Dorsolateral prefrontal cortex (tissue), 122 donors: ENCODE measurements at places on chromosomes 1 and 21.

DNA sequence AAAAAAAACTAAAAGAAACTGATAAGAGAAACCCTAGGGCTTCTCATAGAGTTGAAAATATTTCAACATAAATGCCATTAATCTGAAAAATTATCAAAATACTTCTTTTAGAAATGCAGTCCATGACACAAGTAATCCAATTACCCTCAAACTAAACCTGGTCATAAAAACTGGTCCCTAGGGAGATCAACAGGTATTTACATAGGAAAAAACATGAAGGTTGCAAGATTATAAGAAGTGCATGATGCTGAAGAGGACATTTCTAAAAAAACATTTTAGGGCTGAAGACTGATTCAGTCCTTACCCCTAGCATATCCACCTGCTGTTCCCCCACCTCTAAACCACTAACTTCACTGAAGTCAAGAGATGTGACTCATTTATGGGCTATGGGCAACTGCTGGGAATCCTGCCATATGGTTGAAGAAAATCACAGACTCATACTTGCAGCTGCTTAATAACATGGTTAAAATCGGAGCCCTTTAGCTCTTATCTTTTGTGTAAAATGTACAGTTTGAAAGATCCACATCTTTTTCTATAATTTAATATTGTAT is 131.0 kb upstream of the RUNX1 start:
- no peak for DNase-seq

DNA sequence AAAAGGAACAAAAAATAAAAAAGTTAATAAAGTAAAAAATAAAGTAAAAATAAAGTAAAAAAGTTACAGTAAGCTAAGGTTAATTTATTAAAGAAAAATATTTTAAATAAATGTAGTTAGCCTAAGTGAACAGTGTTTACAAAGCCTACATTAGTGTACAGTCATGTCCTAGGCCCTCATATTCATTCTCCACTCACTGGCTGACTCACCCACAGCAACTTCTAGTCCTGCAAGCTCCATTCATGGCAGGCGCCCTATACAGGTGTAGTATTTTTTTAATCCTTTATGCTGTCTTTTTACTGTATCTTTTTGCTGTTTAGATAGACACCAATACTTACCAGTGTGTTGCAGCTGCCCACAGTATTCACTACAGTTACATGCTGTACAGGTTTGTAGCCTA is 12.4 kb downstream of the ADAR start:
- DNase-seq, result no peak

- DNase-seq, result no peak
Measured at GRCh38 chr1:47229886-47230691, 1.9 kb downstream of the TAL1 start.

GRCh38 chr1:42815941-42816584 is 859 bp upstream of the ERMAP start:
- DNase-seq, result no peak

GRCh38 chr1:225581186-225581585 is 71.7 kb downstream of the ENAH start:
- no peak for DNase-seq

DNA sequence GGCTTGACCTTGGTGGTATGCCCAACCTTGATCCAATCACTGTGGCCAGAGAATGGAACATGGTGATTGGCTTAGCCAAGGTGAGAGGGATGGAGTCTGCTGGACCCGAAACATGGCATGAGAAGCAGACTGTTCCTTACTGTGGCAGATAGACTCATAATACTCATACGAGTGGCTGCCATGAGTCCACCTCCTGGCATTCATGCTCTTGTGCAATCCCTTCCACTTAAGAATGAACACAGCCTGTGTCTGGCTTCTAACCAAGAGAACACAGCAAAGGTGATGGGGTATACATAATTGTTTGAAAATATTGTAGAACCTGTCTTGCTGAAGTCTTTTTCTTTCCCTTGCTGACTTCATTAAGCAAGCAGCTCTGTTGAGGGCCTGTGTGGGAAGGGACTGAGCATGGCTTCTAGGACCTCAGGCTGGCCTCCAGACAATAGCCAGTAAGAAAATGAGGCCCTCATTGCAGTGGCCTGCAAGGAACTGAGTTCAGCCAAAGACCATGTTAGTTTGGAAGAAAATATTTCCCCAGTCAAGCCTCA is 85.9 kb downstream of the ZNF281 start:
- DNase-seq, result no peak

DNA sequence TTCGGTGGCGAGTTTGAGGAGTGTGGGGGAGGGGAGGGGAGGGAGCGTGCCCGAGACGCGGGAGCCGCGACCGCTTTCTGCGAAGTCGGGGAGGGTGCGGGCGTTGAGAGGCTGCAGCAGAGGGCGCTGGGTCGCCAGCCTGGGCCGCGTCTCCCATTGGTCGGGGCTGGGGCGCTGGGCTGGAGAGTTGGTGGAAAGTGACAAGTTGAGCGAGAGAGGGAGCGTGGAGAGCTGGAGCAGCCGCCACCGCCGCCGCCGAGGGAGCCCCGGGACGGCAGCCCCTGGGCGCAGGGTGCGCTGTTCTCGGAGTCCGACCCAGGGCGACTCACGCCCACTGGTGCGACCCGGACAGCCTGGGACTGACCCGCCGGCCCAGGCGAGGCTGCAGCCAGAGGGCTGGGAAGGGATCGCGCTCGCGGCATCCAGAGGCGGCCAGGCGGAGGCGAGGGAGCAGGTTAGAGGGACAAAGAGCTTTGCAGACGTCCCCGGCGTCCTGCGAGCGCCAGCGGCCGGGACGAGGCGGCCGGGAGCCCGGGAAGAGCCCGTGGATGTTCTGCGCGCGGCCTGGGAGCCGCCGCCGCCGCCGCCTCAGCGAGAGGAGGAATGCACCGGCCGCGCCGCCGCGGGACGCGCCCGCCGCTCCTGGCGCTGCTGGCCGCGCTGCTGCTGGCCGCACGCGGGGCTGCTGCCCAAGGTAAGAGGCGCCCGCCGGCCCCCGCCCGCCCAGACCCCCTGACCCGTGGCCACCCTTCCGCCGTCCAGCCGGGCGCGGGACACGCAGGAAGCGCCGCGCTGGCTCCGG is at the start of gene ROR1:
TSS of gene ROR1 (plus strand) at position 203 of the 802 bp plus-strand sequence.
- peak; percentile 94 for DNase-seq

- no peak for DNase-seq
Measured at GRCh38 chr1:6272868-6273267, 12.0 kb upstream of the GPR153 start.

DNA sequence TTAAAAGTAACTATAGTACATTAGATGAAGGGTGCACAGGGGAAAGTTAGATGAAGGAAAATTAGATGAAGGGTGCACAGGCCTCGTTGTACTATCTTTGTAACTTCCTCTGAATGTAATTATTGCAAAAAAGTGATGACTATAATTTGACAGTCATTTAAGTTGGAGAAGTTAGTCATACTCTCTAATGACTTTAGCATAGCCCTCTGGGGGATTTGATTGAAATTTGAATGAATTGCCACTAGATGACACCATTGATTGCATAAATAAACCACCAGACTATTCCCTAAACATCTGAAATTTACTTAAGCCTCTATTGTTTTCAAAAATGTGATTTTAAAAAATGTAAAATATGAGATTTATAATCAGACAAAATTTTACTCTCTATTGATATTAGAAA is 102.6 kb downstream of the TPR start:
- no peak for DNase-seq

DNA sequence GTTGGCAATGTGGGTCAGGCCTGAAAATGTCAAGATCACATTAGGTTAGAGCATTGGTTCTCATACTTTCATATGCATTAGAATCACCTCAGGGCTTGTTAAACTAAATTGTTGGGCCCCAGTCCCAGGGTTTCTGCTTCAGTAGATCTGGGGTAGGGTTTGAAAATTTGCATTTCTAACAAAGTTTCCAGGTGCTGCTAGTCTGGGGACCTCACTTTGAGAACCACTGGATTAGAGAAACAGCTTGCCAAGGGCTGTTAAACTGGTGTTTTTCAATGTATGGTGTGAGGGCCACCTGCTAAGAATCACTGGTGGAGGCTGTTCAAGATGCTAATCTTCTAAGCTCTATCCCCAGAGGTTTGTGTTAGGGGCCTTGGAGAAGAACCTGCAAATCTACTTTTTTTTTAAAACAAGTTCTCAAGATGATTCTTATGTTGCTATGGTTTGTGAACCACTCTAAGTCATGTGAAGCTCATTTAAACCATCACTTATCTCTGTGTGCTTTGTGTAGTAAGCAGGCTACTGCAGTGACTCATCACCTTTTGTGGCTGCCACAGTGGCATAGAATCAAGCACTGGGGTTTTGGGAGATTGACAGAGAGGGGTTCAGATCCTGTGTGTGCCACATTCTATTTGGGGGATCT is 152.2 kb downstream of the S1PR1 start:
- DNase-seq, result no peak

GRCh38 chr1:185213091-185213490 is 56.1 kb downstream of the SWT1 start:
- DNase-seq, result no peak

DNA sequence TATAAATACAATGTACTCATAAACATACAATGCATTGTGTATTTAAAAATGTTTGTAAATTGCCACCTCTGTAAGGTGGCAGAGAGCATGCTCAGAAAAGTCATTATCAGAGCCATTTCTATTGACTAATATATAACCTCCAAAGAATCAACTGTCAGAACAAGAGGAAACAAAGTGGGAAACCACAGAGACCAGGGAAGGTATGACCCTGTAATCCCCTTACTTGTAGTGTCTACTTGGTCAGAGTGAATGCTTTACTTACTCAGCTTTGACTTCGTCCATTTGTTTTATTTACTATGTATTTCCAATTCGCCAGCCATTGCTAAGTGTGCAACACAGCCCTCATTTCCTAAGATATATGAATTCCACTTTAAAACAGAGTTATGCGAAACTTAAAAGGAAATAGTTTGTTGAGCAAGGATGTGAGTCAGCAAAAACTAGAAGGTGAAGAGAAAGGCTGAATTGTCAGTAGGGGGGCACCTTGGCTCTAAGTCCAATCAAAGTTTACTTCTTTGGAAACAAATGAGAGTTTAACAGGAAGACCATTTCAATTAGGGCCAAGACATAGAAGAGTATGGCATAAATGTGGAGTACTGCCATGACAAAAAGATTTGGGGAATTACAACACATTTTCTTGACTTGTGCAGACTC is 671.7 kb upstream of the PTBP2 start:
- DNase-seq, result no peak

DNA sequence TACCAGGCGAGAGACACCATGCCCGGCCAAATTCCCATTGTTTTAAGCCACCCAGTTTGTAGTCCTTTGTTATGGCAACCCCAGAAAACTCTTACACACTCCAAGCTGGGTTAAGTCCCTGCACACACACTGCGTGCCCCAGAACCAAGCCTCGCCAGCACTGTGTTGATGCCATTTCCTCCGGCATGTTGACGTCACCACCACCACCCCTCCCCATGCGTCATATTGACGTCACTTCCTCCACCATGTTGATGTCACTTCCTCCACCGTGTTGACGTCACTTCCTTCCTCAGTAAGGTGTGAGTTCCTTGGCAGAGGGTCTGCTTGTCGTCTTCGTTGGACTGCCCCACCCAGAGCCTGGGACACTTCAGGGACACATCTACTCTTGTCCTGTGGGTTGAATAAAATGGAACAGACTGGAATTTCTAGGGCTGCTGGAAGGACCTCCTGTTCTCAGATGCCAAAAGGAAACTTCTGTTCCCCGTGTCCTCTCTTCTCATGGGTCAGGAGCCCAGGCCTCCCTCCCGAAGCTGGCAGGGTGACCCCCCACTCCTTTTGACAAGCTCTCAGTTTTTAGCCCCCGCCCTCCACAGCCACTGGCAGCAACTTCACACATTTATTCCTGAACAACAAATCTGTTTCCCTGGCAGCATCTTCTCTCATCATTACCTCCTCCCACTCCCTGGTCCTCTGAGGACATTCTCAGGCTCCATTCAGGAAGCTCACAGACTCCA is 643.3 kb downstream of the NPHP4 start:
- no peak for DNase-seq

DNA sequence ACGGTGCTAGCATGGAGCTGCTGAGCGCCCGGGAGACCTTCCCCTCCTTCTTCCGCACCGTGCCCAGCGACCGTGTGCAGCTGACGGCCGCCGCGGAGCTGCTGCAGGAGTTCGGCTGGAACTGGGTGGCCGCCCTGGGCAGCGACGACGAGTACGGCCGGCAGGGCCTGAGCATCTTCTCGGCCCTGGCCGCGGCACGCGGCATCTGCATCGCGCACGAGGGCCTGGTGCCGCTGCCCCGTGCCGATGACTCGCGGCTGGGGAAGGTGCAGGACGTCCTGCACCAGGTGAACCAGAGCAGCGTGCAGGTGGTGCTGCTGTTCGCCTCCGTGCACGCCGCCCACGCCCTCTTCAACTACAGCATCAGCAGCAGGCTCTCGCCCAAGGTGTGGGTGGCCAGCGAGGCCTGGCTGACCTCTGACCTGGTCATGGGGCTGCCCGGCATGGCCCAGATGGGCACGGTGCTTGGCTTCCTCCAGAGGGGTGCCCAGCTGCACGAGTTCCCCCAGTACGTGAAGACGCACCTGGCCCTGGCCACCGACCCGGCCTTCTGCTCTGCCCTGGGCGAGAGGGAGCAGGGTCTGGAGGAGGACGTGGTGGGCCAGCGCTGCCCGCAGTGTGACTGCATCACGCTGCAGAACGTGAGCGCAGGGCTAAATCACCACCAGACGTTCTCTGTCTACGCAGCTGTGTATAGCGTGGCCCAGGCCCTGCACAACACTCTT is 1.1 kb downstream of the TAS1R3 start:
- no peak for DNase-seq

DNA sequence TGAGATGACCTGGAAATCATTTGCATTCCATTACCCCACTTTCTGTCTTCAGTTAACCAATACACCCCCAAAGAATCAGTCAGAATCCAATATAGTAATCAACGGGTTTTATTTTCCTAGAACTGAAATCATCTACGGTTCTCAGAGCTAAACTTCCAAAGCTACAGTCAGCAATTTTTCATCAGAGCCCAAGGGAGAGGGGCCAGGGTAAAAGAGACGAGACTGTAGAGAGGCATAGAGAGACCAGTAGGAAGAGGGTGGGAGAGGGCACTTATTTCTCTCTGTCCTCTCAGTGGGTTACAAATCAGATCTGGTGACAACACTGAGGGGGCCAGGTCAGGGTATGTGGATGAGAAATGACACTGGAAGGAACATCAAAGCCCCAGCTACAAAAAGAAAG is 1.1 kb upstream of the MRPL24 start:
- DNase-seq, result no peak

DNA sequence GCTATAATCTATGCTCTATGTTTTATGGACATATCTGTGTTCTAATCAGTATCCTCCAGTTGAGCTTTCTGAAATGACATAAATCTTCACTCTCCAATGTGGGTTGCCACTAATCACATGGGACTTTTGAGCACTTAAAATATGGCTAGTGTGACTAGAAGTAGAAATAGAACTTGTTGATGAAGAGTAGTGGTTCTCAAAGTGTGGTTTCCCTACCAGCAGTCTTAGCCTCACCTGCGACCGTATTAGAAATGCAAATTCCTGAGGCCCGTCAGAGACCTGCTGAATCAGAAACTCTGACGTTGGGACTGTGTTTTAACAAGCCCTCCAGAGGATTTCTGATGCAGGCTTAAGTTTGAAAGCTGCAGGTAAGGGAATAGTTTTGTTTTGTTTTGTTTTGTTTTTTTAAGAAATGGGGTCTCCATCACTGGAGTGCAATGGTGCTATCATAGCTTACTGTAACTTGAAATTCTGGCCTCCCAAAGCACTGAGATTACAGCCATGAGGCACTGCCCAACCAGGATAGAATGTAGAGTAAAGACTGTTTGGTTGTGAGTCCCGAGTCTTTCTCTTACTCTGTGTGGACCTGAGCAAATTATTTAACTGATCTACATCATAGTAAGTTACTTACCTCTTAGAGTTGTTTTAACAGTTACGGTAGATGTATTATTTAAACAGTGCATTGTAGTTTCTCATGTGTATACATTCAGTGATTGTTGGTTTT is 21.7 kb downstream of the GLRX2 start:
- no peak for DNase-seq

GRCh38 chr21:34534522-34534921 is 22.5 kb upstream of the KCNE1 start:
- DNase-seq, result peak; percentile 36
